ENCODE measurements at places on chromosomes 3 and 15.

- no peak for DNase-seq
Measured at GRCh38 chr15:25464784-25465183, 26.0 kb upstream of the UBE3A start.

DNA sequence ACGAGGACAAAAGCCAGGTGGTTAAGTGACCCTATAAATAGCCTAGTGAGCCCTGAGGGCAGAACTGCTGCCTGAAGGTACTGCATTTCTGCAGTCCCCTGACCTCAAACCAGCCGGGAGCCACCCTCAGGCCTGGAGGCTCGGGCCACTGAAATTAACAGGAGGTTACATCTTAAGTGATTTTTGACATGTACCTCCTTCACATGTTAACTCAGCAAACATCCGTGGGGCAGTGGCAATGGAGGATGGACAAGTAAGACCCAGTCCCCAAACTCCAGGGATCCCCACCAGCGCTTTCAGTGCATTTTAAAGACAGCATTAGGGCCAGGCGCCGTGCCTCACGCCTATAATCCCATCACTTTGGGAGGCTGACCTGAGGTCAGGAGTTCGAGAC, 26.2 kb downstream of the PSTPIP1 start:
- DNase-seq, result no peak

DNA sequence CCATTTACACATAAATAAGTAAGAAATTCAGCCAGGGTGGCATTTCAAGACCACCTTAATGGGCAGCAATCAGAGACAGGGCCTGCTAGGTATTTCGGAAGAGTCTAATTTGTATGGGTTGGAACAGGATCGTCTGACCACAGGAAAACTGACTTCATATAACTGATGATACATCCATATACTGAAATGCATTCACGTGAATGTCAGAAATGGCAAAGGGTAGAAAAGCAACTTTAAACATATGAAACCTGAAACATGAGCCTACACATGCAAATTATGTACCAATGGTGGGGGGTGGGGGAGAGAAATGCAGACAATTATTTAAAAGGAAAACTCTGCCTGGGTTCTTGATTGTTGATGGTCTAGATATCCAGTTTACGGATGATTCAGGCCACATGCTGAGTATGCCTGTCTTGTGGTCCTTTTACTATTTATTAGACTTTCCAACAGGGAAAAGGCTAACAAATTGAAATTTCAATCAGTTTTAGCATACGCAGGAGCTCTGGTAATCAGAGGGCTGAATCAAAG, 582.2 kb downstream of the FOXP1 start:
- DNase-seq, result no peak

DNA sequence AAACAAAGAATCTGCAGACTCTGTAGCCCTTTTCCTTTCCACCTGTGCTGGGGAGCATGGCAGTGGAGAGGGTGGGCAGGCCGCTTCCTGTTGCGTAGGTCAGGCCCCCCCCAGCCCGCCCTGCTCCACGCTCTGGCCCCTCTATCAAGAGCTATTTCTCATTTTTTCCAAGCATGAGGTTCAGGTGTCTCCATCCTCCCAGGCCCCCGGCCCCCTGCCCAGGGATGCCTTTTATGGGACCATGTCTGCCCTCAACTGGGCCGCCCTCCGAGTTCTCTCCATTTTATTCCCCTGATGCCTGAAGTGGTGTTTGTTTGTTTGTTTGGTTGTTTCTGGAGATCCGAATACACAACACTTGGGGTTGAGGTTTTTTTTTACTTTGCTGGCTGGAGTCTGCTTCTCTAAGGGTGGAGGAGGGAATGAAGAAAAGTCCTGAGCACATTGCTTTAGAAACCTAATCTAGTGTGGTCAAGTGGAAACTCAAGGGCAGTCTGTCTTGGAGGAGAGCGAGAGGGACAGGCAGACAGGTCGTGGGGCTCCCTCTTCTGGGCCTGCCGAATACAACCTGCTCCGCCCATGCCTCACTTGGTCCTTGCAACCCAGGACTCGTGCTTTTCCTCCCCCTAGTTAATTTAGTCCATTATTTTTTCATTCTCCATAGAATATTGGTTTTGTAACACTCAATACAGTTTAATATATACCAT, 176.5 kb upstream of the LYSMD4 start:
- DNase-seq, result no peak

GRCh38 chr15:64774629-64775493, 528 bp downstream of the RBPMS2 start:
- no peak for DNase-seq

GRCh38 chr15:79401301-79401700, 30.8 kb upstream of the MINAR1 start:
- DNase-seq, result no peak

GRCh38 chr3:9087831-9088413, 124.7 kb upstream of the RAD18 start:
- no peak for DNase-seq

DNA sequence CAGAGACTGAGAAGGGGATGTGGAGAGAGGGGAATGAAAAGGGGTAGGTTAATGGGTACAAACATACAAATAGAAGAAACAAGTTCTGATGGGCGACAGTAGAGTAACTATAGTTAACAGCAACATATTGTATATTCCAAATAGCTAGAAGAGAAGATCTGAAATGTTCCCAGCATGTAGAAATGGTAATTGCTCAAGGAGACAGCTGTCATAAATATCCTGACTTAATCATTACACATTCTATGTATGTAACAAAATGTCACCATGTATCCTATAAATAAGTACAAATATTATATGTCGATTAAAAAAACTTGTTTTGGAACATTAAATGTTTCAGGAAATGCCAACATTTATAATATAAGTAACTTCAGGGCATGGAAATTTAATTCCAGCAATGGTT, 23.3 kb downstream of the FMN1 start:
- no peak for DNase-seq

- no peak for DNase-seq
Measured at GRCh38 chr3:50364573-50365079, 5.3 kb upstream of the TMEM115 start.

- peak; percentile 46 for DNase-seq
Measured at GRCh38 chr3:99808163-99808794, 9.4 kb upstream of the CMSS1 start.

- DNase-seq, result no peak
Measured at GRCh38 chr3:27729748-27730611, 7.9 kb upstream of the EOMES start.

- peak; percentile 51 for DNase-seq
Measured at GRCh38 chr3:15241341-15241740, 35.3 kb downstream of the CAPN7 start.

GRCh38 chr3:116897382-116897781, 187.8 kb downstream of the TUSC7 start:
- DNase-seq, result no peak

- no peak for DNase-seq
Measured at GRCh38 chr3:46416125-46416810, 9.2 kb downstream of the CCRL2 start.

GRCh38 chr15:87269566-87269965, 987.0 kb downstream of the NTRK3 start:
- no peak for DNase-seq

DNA sequence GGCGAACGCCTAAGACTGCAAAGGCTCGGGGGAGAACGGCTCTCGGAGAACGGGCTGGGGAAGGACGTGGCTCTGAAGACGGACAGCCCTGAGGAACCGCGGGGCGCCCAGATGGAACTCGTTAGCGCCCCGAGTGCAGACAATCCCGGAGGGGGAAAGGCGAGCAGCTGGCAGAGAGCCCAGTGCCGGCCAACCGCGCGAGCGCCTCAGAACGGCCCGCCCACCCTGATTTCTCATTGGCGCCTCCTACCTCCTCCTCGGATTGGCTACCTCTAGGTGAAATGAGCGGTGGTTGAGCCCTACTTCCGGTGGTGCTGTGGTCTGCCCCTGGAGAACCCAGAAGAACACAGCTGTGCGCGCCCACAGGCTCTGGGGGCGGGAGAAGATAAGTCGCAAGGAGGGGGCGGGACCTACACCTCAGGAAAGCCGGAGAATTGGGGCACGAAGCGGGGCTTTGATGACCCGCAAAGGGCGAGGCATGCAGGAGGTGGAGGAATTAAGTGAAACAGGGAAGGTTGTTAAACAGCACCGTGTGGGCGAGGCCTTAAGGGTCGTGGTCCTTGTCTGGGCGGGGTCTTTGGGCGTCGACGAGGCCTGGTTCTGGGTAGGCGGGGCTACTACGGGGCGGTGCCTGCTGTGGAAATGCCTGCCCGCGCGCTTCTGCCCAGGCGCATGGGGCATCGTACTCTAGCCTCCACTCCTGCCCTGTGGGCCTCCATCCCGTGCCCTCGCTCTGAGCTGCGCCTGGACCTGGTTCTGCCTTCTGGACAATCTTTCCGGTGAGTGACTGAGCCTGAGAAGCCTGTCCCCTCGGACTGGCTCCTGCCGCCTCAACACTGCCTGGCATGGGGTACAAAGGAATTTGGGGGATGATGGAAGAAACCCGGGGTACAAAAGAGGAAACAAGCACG, at the start of gene OGG1:
Gene OGG1, plus strand, starts transcription at position 308 of the 911 bp plus-strand sequence. Its CDS starts 335 bp downstream, at position 643.
- DNase-seq, result peak; percentile 97

DNA sequence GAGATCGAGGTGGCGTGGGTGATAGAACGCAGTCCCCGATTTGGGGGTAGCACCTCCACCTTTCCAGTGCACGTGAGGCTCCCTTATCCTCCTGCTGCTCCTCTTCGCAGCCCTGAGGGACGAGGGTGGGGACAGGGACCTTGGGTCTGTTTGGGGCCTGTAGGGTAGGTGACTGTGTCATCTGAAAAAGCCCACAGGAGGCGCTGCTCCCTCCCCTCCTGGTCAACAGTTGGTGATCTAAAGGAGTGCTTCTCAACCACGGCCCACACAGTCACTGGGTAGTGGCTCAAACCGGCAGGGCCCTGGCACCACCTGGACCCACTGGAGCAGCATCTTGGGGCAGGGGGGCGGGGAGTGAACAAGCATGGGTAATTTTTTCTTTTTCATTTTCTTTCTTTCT, 7.1 kb downstream of the LRRK1 start:
- no peak for DNase-seq

- DNase-seq, result no peak
Measured at GRCh38 chr3:152719264-152719663, 115.7 kb upstream of the P2RY1 start.

GRCh38 chr3:35336601-35337000, 302.7 kb upstream of the ARPP21 start:
- DNase-seq, result no peak

- DNase-seq, result no peak
Measured at GRCh38 chr3:62049033-62049432, 324.3 kb downstream of the FEZF2 start.

- DNase-seq, result no peak
Measured at GRCh38 chr3:11671648-11672100, 28.0 kb upstream of the VGLL4 start.

GRCh38 chr15:64687688-64688087, 87.7 kb downstream of the RBPMS2 start:
- no peak for DNase-seq

GRCh38 chr15:63797116-63797515, 36.6 kb downstream of the HERC1 start:
- DNase-seq, result no peak

- DNase-seq, result no peak
Measured at GRCh38 chr3:25150199-25150598, 277.9 kb upstream of the RARB start.

DNA sequence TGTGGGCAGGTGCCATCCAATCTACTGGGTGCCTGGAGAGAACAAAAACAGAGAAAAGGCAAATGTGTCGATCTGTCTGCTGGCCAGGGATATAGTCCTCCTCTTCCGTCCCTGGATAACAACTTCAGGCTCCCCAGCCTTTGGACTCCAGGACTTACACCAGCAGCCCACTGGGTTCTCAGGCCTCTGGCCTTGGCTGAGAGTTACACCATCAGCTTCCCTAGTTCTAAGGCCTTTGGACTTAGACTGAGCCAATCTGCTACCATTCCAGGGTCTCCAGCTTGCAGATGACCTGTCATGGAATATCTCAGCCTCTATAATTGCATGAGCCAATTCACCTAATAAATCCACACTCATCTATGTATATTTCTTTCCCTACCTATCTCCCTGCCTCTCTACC, 460.9 kb upstream of the ADAMTS9 start:
- DNase-seq, result no peak

GRCh38 chr3:126867190-126867862, 115.6 kb upstream of the PLXNA1 start:
- DNase-seq, result no peak

DNA sequence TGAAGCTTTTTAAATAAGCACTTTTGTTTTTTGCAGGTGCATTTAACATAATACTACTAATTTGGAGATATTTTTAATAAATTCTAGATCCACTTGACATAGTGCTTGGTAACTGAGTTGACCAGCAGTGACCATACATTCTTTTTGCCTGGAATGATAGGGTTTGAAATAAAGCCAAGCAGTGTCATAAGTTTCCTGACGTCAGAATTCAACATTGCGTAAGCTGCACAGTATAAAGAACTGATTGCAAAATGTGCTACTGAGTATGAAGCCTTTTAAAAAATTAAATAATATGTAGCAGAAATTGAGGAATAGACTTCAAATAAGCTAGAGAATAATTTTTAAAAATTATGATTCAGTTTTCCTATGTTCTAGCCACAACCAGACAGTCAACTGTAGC, 454.6 kb upstream of the ARPP21 start:
- no peak for DNase-seq

All from stimulated activated CD4-positive, alpha-beta T cell treated with anti-CD3 and anti-CD28 coated beads, Interleukin-4, amount 100 ng/mL, for 24 hours (primary cell).